ENCODE measurements at places on chromosomes 2 and 18.

- no peak for DNase-seq
Measured at GRCh38 chr2:77314721-77315120, 207.5 kb downstream of the LRRTM4 start.

DNA sequence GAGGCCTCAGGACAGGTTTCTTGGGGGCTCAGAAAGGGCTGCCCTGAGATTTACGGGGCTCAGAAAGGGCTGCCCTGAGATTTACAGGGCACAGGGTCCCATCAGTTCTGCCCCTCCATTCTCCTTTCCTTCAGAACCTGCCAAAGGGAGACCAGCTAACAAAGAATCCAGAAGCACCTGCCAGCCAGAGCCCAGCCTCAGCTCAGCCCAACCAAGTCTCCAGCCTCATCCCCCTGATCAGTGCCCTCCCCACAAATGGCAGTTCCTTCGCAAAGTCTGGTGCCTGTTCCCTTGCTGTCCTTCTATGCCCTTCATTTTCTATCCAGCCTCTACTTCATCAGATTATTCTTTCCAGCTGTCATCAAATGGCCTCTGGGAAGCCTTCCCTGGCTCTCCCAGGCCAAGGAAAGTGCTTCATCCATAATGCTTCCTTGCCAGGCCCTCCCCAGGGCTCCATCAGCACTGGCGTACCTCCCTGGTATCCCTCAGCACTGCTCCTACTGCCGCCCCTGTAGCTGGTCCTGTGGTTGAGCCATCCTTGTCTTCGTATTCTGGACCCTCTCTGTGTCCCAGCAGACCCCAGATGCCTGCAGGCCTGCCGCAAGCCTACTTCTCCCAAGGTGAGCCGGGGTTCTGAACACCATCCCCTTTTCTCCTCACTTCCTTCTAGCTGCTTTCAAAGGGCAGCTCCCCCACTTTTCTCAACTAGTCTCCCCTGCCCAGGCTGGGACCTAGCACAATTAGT lies 96.2 kb upstream of the EPAS1 start:
- no peak for DNase-seq

DNA sequence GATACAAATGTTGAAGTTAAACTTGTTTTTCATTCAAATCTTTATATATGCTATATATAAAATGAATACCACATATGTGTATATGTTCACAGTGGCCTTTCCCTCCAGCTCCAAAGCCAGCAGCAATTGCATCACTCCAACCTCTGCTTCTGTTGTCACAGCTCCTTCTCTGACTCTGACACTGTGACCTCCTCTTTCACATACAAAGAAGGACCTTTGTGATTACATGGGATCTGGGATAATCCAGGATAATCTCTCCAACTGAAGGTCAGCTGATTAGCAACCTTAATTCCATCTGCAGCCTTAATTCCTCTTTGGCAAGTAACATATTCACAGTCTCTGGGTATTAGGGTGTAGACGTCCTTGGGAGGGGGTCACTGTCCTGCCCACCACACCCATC lies 8.4 kb downstream of the FLACC1 start:
- DNase-seq: no peak

GRCh38 chr2:67137699-67138098 lies 259.4 kb upstream of the ETAA1 start:
- no peak for DNase-seq

DNA sequence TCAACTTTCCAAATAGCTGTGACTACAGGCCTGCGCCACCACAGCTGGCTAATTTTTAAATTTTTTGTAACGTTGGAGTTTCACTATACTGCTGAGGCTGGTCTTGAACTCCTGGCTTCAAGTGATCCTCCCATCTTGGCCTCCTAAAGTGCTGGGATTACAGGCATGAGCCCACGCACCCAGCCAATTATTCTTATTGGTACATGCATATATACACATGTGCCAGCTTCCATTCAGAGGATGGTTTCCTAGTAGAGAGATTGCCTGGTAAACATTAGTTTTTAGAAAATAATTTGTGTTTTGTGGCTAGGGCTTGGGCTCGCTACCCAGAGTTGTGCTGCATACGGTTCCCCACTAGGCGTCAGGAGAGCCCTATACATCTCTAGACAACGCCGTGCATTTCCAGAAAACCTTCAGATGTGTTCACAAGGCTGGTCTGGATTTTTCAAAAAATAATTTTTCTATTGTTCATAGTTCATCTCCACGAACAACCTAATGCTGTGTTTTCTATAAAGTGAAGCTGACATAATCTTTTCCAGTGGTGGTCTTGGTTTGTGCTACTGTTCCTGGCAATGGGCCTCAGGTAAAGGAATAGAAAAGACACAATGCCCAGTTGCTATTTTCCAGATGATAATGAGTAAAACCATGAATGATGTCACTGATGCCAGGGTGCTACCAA lies 14.6 kb upstream of the AFG3L2 start:
- DNase-seq: peak; percentile 25

DNA sequence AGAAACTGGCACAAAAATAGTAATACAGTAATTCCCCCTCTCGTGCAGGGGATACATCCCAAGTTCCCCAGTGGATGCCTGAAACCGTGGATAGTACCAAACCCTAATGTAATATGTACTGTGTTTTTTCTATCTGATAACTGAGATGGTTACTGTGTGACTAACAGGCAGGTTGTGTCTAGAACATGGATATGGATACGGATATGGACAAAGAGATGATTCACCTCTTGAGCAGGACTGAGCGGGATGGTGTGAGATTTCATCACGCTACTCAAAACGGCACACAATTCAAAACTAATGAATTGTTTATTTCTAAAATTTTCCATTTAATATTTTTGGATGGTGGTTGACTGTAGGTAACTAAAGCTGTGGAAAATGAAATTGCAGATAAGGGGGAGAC lies 3.4 kb downstream of the MBD1 start:
- no peak for DNase-seq

- peak; percentile 17 for DNase-seq
Measured at GRCh38 chr2:54081574-54081973, 33.8 kb upstream of the ACYP2 start.

DNA sequence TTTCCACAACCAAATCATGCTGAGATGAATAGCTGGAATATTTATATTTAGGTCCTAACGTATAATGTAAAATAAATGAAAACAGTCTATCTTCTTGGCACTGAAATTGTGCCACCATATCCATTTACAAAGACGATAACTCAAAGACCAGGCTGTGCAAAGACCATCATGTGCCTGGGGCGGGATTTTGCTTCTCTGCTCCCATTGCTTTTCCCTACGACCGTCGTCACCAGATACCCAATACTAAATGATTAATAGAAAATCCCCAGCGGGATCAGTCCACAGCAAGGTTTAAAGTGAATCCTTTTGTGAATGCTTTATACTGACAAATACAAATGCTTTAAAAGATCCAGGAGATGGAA lies 194.3 kb upstream of the ARL4C start:
- no peak for DNase-seq

GRCh38 chr2:58715344-58715743 lies 474.2 kb upstream of the FANCL start:
- DNase-seq: no peak

DNA sequence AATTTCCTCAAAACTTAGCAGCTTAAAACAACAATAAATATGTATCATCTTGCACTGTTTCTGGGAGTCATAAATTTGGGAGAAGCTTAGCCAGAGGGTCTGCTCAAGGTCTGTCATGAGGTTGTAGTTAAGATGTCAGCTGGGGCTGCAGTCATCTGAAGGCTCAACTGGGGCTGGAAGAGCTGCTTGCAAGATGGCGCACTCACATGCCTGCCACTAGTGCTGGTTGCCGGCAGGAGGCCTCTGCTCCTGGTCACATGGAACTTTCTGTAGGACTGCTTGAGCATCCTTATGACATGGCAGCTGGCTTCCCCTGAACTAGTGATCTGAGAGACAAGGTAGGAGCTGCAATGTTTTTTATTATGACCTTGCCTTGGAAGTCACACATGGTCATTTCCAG lies 215.5 kb upstream of the HAAO start:
- DNase-seq: no peak

GRCh38 chr2:3667151-3667631 lies 9.2 kb downstream of the ALLC start:
- no peak for DNase-seq

DNA sequence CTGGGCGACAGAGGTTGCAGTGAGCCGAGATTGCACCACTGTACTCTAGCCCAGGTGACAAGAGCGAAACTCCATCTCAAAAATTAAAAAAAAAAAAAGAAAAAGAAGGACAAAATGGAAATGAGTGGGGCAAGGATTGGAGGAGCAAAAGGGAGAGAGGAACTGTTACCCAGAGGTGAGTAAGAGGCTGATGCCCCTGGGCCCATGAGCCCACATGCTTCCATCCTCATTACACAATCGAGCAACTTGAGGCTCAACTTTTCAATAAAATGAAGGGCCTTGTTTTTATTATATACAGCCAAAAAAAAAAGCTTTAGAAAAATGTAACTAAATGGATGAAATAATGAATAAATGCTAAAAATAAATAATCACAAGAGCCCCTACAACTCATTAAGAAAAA lies 91.7 kb upstream of the YWHAQ start:
- DNase-seq: no peak

DNA sequence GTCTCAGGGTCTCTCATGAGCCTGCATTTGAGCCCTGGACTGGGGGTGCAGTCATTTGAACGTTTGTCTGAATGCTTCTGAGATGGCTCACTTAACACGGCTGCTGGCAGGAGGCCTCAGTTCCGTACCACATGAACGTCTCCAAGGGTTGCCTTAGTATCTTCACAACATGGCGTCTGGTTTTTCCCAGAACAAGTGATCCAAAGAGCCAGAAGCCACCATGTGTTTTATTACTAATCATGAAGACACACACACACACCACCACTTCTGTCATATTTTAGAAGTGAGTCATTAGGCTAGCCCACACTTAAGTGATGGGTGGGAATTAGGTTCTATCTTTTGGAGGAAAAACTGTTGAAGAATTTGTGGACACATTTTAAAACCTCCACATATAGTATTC lies 15.0 kb upstream of the MYO1B start:
- no peak for DNase-seq

- DNase-seq: no peak
Measured at GRCh38 chr2:41267929-41268659, 779.7 kb upstream of the PKDCC start.

GRCh38 chr2:135662088-135662487 lies 79.6 kb upstream of the UBXN4 start:
- no peak for DNase-seq

DNA sequence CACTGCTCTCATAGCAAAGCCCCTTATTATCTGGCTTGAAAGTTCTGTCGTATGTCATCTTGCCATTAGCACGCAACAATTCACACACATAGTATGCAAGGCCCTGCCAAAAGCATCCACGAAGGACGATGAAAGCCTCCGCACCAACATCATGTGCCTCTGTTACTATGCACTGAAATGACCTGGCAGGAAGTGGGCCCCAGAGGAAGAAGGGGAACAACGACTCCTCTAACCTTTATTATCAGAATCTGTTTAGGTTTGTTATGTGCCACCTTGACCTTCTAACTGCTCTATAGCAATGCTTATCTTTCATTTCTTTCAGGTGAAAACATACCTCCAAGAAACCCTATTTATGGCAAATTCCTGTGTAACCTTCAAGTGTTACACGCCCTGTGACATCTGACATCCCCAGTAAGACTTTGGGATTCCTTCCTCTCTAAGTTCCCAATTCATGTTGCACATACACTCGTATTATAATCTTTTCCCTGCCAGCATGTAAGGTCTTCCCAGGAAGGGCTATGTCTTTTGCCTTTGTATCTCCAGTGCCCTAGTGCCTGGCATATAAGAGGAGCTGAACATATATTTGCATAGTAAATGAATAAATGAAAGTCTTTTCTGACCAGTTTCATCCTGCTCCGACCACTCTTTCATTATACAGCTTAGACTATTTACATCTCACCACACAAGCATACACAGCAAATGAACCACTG lies 7.0 kb upstream of the NDUFV2 start:
- DNase-seq: peak; percentile 38

GRCh38 chr2:235595422-235596010 lies 101.7 kb downstream of the AGAP1 start:
- DNase-seq: no peak

DNA sequence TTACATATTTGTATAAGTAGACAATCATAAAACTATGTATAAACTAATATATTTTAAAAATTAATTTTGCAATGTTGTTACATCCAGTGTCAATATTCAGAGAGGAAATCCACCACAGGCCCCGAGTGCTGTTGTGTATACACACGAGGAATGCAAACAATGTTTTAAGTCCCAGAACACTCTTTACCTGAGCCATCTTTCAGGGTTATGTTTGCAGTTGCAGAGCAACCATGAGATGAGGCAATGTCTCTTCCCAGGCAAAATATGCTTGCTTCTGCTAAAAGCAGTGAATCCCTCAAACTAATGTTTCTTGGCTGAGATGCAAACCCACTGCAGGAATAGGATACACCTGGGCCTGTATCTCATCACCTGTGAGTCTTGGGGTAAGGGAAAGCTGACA lies 91.3 kb downstream of the ASXL2 start:
- no peak for DNase-seq

- DNase-seq: no peak
Measured at GRCh38 chr2:9770006-9770307, 73.3 kb upstream of the TAF1B start.

DNA sequence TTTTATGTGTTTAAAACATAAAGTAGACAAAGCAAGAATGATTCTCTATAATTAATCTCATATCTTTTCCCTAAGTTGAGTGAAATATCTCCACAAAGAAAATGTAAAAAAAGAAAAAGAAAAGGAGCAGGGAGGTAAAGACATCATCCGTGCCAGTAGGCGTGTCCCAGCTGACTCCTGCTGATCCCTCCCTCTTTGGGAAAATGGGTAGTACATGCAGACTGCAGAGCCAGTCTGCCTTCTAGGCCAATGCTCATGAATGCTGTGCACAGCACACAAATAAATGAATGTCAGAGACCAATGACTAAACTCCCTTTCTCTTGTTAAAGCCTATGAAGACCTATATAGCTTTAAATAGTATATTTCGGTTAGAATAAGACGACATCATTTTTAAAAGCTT lies 64.7 kb downstream of the RAPH1 start:
- DNase-seq: no peak

- no peak for DNase-seq
Measured at GRCh38 chr2:239393941-239394340, 6.9 kb downstream of the HDAC4 start.

DNA sequence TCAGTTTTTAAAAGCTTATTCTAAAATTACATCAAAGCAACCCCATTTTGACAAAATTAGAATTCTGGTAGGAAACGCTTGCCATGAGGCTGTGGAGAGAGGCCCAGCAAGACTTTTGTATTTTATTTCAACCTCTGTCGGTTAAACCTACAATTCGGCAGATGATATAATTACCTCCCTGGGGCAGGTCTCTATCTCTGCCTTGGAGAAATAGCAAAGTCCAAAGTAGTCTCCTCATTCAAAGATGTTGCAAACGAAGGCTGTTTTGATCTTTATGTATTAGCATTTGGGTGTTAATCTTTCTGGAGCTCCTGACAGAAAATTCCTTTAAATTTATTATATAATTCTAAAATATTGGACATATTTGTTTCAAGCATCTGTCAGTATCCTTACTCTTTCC lies 35.6 kb downstream of the GALM start:
- DNase-seq: no peak

- no peak for DNase-seq
Measured at GRCh38 chr18:44765456-44765855, 84.8 kb downstream of the SETBP1 start.

Measured in activated T-helper 9 cell treated with anti-CD3 and anti-CD28 coated beads, Interleukin-2, amount 50 U/mL, for 16 hours (primary cell).